Activated CD8-positive, alpha-beta memory T cell treated with anti-CD3 and anti-CD28 coated beads, Interleukin-2, amount 10 ng/mL, durations not matched to agents 7 days and 5 days (primary cell): ENCODE measurements at places on chromosomes 1 and 21. TPM values are rescaled to one million over a fixed set of nuclear protein-coding genes. Genes with fewer than 3 reads are reported as not detected.

Gene COL6A1
- total RNA-seq = 5.4 TPM

Gene RCC1
- 61.4 TPM for total RNA-seq

Gene CSMD2
- not detected for total RNA-seq

Gene TNFRSF8
- total RNA-seq = 3.8 TPM

Gene MPL
- total RNA-seq = not detected

Gene SPRR2B
- not detected for total RNA-seq

Gene SYNC
- not detected for total RNA-seq

Gene F13B
- not detected for total RNA-seq
